Cerebellum (tissue), 4 donors: ENCODE measurements at places on chromosomes 4 and X. TPM values are rescaled to one million over a fixed set of nuclear protein-coding genes. Genes with fewer than 3 reads are reported as not detected.

ESX1 gene
- total RNA-seq, result not detected

FAM47A gene
- total RNA-seq, result not detected

NCAPG gene
- total RNA-seq, result 41.3 TPM

ZNF141 gene
- 61.7 TPM for total RNA-seq

MTMR8 gene
- 6.4 TPM for total RNA-seq

SLIT2 gene
- 46.4 TPM for total RNA-seq

RNF150 gene
- 32.2 TPM for total RNA-seq

C4orf50 gene
- 9.4 TPM for total RNA-seq

VSIG4 gene
- 16.9 TPM for total RNA-seq

GRIA3 gene
- 33.8 TPM for total RNA-seq

CXCR3 gene
- total RNA-seq, result not detected

ELF4 gene
- total RNA-seq, result 0.54 TPM

BEX5 gene
- 17.6 TPM for total RNA-seq

PROM1 gene
- 21.6 TPM for total RNA-seq

RUFY3 gene
- total RNA-seq, result 306 TPM

SPANXN2 gene
- total RNA-seq, result not detected

EOLA2 gene
- 12.9 TPM for total RNA-seq

PIR gene
- 1.7 TPM for total RNA-seq

DMRTC1 gene
- not detected for total RNA-seq

COL4A6 gene
- 7.1 TPM for total RNA-seq

USP26 gene
- not detected for total RNA-seq

TAB3 gene
- total RNA-seq, result 28.5 TPM

KCND1 gene
- 0.82 TPM for total RNA-seq

NPFFR2 gene
- 0.73 TPM for total RNA-seq

PAPSS1 gene
- 82.0 TPM for total RNA-seq

TMEM150C gene
- total RNA-seq, result 15.2 TPM

TBC1D8B gene
- 1.6 TPM for total RNA-seq
